Tongue (tissue), 3 donors: ENCODE measurements at places on chromosomes 12 and 14. TPM values are rescaled to one million over a fixed set of nuclear protein-coding genes. Genes with fewer than 3 reads are reported as not detected.

Gene SLC25A47
- not detected for total RNA-seq

Gene DAO
- not detected for total RNA-seq

Gene HOMEZ
- 6.7 TPM for total RNA-seq

DNA sequence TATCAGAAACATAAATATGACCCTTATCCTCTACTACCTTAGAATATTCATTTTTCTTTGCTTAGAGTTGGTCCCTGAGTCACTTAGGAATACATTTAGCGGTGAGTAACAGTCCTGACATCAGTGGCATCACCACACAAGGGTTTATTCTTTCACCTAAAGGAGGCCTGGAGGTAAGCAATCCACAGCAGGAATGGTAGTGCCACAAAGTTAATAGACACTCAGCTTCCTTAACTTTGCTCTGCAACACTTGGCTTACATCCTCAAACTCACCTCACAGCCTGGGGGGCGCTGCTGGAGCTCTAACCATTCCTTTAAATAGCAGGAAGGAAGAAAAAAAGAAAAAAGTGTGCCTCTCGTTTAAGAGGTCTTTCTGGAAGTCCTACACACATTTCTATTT, 29.1 kb downstream of the BBOF1 start:
- DNase-seq: no peak

DNA sequence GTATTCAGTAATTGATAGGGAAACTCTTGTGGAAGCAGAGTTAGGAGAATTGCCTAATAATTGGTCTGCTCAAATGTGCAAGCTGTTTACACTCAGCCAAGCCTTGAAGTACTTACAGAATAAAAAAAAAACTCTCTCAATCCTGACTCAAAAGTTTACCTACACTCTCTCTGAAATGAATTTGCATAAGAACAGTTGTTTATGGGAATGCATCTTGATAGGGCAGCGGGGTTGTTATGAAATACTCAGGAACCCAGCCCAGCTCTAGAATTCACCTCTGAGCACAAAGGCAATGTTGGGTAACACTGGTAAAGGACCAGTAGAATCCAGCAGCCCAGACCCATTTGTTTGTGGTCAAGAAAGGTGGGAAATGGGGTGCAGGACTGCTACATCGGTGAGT, 267.0 kb downstream of the CPNE8 start:
- DNase-seq: no peak

GRCh38 chr14:30994681-30995620, 30.5 kb upstream of the AP4S1 start:
- DNase-seq: peak; percentile 24

DNA sequence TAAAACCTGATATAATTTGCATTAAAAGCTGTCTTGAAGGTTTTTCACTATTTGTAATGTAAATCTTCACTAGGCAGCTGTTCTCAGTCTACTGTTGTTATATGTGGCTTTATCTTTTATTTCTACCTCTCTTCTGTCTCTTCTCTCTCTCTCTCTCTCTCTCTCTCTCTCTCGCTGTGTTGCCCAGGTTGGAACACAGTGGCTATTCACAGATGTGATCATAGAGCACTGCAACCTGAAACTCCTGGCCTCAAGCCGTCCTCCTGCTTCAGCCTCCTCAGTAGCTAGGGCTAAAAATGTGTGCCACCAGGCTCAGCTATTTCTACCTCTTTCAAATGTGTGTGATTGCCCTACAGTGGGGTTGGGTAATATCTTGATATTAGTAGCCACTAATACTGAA, 21.1 kb downstream of the FUT8 start:
- DNase-seq: no peak

DNA sequence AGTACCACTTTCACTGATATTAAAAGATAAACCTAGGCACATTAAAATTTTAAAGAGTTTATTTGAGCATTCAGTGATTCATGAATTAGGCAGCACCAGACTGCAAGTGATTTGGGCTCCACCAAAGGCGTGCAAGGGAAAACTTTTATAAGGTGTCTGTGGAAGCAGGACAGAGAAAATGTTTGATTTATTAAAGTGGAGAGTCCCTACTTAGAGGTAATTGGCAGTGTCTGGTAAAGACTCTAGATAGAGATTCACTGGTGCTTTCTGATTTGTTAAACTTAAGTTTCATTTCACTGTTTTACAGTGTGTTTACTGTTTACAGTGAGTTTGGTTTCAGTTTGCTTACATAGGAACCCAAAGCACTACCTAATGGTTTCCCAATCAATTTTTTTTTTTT, 72.8 kb downstream of the ANKS1B start:
- no peak for DNase-seq
